AG04450 (cell line): ENCODE measurements at places on chromosomes 6 and 20.
A peak's percentile ranks its signal among the peaks of the same experiment; 100 is the strongest.

DNA sequence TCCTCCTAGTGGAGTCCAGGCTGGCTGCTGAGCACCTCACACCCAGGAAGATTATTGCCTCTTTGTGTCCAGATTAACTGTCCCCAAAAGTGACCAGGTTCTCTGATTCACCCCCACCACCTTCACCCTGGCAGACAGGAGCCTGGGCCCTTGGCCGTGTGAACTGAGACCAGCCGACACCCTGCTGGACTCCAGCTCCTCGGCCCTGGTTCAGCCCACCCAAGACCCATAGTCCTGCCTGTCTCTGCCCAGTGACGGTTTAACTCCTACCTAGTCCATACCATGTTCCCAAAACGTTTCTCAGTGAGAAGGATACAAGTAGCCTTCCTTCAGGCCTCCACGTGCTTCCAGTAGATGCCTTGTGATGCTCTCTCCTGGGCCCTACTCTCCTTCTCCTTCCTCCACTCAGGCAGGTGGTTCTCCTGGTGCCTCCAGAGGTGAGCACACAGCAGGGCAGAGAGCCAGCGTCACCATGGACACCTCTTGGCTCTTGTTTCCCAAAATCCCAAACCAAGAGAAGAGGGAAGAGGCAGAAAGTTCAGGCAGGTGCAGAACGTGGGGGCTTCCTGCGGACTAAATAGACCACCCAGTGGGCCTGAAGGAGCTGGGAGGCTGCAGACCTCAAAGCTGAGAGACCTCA is 134.4 kb upstream of the CST7 start:
- no peak for DNase-seq

DNA sequence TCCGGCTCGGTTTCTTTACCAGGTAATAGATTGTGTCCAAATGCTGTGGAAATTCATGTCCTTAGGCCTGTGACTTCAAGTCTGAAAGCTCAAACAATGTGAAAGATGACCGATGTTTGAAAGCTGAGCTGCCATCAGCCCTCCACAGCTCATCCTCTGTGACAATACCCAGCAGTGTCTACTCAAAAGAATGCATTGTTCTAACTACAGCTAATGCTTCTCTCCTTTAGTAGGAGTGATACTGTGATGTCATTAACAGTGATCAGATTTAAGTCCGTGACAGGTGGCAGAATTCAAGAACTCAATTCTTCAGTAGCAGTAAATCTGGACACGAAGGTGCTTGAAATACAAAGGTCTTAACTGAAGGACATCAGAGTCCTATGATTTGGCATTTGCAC is 97.3 kb downstream of the RCAN2 start:
- DNase-seq, result no peak

- DNase-seq, result no peak
Observed at GRCh38 chr20:61638802-61639585, 386.9 kb downstream of the CDH4 start.

DNA sequence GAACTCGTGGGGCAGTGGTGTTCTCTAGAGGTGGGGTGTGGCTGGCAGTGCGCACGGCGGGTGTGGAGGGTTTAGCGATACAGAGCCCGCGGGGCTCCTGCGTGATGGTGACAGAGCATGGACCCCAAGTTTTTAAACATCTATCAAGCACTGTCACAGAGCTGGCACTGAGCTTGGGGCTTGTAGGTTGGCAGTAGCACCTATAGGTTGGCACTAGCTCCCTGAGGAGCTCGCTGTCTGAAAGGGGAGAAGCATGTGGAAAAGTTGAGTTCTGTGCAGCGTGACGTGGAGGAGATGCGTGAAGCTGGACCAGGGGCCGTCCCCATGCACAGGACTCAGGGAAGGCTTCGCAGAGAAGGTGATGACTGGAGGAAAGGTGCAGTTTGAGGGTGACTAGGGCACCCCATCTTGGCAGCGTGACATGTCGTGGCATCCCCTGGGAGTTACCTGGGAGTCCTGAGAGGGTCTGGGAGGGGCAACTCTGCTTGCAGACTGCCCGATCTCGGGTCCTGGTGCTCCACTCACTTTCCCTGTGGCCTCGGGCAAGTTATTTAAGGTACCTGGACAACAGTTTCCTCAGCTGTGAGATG is 122.0 kb downstream of the CDH4 start:
- no peak for DNase-seq

- no peak for DNase-seq
Observed at GRCh38 chr6:56794421-56794820, 151.7 kb upstream of the DST start.

DNA sequence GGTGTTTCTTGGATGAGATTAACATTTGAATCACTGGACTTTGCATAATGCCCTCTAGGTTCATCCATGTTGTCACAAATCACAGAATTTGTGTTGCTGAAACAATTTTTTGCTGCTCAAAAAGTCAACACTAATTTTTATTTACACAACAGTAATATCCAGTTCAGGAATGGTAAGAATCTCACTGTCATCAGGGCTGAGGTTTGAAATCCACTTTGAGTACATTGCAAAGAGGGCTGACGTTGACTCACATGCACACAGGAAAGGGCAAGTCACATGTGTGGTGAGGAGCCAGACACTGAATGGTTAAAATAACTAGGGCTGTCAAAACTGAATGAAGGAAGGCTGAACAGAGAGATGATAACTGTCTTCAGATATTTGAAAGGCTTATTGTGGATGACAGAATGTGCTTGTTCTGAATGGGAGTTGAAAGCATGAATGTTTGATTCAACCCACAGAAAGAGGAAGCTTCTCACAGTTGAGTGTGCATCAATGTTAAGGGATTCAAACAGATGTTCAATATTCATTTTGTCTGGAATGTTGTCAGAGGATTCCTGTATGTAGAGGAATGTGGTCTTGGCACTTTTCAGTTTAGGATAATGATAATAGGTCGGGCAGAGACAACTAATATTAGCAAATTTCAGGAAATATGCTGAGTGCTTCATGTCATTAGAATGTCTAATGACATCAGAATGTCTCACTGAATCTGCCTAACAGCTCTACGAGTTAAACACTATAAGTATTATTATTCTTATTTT is 3.6 kb upstream of the ADGRG6 start:
- DNase-seq, result peak; percentile 38

GRCh38 chr20:49914310-49915117 is 815 bp downstream of the SPATA2 start:
- no peak for DNase-seq

DNA sequence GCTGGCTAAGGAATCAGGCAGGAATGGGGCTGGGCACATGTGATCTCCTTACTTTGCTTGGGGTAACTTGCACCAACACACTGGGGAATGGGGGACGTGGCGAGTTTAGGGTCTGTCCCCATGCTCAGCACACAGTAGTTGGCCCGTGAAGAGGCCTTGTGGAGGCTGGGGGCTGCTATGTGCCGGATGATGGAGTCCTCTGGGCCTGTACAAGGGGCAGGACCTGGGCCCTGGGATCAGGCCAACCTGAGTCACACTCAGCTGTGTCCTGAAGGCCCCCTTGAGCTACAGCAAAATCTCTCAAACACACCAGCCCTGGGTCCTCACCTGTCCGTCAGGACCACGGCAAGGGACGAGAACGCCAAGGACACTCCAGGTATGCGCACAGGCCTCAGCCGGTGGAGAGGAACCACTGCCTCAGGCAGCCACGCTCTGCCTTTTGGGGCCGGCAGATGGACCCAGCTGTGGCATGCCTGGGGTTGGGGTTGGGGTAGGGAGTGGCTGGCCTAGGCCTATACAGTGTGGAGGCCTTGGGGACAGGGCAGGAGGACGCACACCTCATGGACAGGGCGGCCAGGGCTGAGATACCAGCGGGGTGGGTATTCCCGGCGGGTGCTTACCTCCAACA is 11.1 kb downstream of the UCKL1 start:
- DNase-seq, result no peak

GRCh38 chr6:112202639-112203341 is 51.6 kb downstream of the LAMA4 start:
- DNase-seq, result no peak

DNA sequence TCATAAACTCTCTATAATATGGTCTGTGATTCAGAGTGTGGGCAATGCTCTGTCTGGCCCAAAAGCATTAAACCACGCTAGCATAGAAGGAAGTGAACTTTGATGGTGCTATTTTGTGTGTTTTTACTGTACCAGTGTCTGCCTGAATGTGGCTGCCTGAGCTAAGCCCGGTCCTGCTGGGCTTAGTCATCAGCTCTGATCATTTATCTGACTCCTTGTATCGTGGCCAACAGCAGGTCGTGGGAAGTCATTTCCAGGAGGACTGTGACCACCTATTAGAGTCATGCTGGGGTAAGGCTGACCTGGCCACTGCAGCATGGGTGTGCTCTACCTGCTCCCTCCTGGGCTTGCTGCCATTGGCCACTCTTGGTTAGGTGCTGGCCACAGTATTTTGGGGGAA is 239.1 kb upstream of the CEP162 start:
- DNase-seq, result no peak

GRCh38 chr6:101477436-101477835 is 83.9 kb downstream of the GRIK2 start:
- DNase-seq, result no peak

DNA sequence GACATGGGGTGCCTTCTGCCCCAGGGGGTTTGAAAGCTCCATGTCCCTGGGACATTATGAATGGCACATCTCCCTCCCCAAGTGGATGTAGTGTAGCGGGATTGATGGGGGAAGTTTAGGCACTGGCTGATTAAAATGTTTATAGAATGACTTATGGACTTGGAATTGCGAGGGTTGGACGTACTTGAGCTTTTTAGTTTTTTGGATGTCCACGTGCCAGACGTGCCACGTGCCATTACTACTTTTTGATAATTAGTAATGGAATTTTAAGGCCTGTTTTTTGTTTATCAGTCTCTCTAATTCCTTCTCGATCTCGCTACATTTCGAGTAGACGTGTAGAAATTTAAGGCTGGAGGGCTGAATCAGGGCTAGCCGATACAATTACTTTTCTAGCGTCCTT is 162.8 kb downstream of the TBXT start:
- no peak for DNase-seq

GRCh38 chr20:59787538-59787890 is 145.9 kb downstream of the SYCP2 start:
- DNase-seq, result no peak

- DNase-seq, result no peak
Observed at GRCh38 chr6:43828711-43829110, 58.7 kb downstream of the VEGFA start.

- no peak for DNase-seq
Observed at GRCh38 chr20:15523400-15523799, 1049.8 kb downstream of the KIF16B start.

GRCh38 chr6:28785962-28786679 is 137.7 kb downstream of the TRIM27 start:
- no peak for DNase-seq

- peak; percentile 10 for DNase-seq
Observed at GRCh38 chr6:69090132-69090531, 455.1 kb downstream of the ADGRB3 start.

DNA sequence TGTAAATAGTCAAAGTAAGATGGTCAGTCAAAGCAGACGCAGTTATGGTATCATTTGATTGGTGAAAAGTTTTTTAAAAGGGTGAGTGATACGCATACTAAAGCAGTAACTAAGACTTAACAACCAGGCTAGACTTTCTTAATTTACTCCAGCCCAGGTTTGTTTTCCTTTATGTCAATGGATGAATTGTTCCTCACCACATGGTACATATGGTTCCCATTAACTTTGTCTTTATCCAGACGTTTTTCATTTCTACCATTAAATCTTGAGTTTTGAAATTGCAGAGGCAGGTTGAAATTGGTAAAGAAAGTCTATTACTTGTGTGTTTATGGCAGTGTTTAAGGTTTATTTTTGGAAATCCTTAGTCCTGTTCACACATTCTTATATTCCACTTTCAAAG is 98.5 kb upstream of the SCGN start:
- no peak for DNase-seq

- DNase-seq, result no peak
Observed at GRCh38 chr6:158043586-158044524, 62.2 kb downstream of the SYNJ2 start.

GRCh38 chr20:32446301-32447100 is 88.4 kb downstream of the ASXL1 start:
- DNase-seq, result no peak

DNA sequence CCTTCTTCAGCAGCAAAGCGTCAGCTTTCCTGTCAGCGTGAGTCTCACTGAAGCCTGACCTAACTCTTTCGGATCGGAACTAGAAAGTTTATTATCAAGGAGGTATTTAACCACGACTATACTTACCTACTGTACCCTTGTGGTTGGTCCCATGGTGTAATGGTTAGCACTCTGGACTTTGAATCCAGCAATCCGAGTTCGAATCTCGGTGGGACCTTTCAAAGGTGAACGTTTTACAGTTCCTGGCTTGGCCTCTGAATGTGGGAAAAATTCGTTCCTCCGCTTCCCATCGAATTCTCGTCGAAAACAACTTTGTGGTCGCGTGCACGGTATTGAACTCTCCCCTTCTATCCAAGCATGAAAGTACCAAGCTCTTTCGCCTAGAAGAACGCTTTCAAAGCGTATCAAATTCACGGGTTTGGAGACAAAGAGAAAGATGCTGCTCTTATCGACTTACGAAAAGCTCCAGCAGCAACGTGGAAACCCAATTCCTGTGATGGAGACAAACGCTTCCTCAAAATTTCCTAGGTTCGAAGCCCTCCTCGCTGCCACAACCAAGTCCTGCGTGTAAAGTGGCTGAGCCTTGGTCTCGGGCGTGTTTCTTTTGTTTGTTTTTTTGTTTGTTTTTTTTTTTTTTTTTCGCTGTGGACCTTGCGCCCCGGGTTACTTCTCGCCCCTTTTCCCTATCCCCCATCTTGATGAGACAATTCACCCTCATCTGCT is 63.7 kb downstream of the GPX5 start:
- DNase-seq, result peak; percentile 74

GRCh38 chr6:157721830-157722229 is 101.2 kb upstream of the SNX9 start:
- DNase-seq, result no peak

GRCh38 chr6:167296902-167297301 is 5.8 kb downstream of the UNC93A start:
- no peak for DNase-seq

GRCh38 chr6:135631821-135632220 is 134.3 kb upstream of the AHI1 start:
- no peak for DNase-seq

DNA sequence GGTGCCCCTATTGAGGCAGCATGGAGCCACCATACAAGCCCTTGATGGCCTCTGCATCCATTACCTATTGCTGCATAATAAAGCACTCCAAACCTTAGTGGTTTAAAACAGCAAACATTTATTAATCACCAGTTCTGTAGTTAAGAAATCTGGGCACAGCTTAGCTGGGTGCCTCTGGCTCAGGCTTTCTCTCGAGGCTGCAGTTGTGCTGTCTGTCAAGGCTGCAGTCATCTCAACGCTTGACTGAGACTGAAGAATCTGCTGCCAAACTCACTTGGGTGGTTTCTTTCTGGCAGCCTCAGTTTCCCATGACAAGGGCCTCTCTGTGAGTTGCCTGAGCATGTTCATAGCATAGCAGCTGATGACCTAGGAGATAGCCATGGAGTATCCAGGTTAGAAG is 207.4 kb upstream of the LRFN2 start:
- no peak for DNase-seq

GRCh38 chr6:15519681-15520080 is 143.1 kb downstream of the DTNBP1 start:
- DNase-seq, result no peak

DNA sequence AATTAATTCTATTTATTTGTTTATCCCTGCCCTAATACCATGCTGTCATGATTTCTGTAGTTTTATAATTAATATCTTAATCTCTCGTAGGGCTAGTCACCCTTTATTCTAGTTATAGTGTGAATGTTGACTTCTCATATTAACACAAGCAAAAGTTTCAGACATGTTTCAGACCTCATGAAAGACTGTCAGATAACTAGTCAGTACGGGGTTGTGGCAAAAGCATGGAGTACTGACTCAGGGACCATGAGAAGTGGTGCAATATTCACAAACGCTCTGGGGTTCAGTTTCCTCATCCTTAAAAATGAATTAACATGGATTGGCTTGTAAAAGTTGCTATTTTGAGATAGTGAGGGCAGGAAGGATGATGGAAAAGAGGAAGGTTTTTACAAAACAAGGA is 148.9 kb downstream of the TMEM200A start:
- no peak for DNase-seq
